Spinal cord (tissue), 10 donors: ENCODE measurements at places on chromosomes 1 and 21. TPM values are rescaled to one million over a fixed set of nuclear protein-coding genes. Genes with fewer than 3 reads are reported as not detected.

DNA sequence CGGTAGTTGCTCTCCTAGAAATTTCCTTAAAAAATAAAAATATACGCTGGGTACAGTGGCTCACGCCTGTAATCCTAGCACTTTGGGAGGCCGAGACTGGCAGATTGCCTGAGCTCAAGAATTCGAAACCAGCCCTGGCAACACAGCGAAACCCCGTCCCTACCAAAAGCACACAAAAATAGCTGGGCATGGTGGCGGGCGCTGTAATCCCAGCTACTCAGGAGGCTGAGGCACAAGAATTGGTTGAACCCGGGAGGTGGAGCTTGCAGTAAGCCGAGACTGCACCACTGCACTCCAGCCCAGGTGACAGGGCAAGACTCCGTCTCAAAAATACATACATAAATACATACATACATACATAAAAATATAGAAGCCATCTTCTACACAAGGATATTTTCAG lies 262.8 kb downstream of the AKT3 start:
- no peaks in the 10 kb centered on the region for H3K36me3 ChIP-seq
- DNase-seq = no peak
- no peaks in the 10 kb centered on the region for H3K27me3 ChIP-seq
- H3K4me1 ChIP-seq = no peaks in the 10 kb centered on the region
- H3K4me3 ChIP-seq = no peak overlapping the region

GRCh38 chr1:180962178-180962577 lies 49.5 kb downstream of the KIAA1614 start:
- no peak overlapping the region for H3K27ac ChIP-seq
- no peak overlapping the region for H3K4me3 ChIP-seq
- no peak for DNase-seq
- H3K4me1 ChIP-seq = peaks cover 12% of the 10 kb centered on the region
- no peaks in the 10 kb centered on the region for H3K27me3 ChIP-seq

The SLC30A2 gene
- 0.11 TPM for total RNA-seq

The CELA2A gene
- not detected for total RNA-seq

The OR2L13 gene
- total RNA-seq = 0.94 TPM

The DNAJC8 gene
- total RNA-seq = 134 TPM
